ENCODE measurements at places on chromosomes 7 and 10.

DNA sequence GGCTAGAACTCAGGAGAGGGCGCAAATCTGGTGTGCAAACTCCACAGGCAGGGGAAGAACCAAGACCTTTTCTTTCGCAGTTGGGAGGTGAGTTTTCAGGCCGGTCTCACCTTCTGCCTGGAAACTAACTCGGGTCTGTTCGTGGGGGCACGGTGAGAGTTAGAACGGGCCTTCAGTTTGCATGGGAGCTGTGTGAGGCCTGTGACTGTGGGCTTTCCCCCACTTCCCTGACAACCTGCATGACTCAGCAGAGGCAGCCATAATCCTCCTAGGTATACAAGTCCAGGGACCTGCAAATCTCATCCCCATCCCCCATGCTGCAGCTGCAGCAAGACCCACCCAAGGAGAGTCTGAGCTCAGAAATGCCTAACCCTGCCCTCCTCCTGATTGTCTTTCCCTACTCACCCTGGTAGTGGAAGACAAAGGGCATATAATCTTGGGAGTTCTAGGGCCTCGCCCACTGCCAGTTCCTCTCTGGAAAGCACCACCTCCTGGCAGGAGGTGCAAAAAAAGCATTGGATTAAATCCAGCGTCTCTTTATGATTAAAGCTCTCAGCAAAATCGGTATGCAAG lies 194.9 kb upstream of the ETV1 start:
- peak; percentile 9 for DNase-seq

GRCh38 chr10:52578871-52579405 lies 193.6 kb downstream of the MBL2 start:
- no peak for DNase-seq

GRCh38 chr7:86453454-86453853 lies 190.3 kb upstream of the GRM3 start:
- DNase-seq = no peak

DNA sequence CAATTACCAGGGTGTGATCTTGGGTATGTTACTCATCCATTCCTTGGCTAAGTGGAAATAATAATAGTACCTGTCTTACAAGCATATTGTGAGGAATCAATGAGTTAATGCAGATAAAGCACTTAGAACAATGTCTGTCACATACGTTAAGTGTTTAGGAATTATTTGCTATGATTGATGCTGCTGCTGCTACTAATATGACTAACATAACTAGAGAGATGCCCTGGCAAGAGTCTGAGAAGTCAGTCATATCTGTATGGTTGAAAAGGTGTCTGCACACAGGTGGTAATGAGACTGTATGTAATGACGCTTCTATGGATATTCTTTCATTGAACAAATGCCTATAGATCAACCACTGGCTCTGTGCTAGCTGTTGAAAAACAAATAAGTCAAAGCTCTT lies 100.1 kb upstream of the PCGF5 start:
- no peak for DNase-seq

DNA sequence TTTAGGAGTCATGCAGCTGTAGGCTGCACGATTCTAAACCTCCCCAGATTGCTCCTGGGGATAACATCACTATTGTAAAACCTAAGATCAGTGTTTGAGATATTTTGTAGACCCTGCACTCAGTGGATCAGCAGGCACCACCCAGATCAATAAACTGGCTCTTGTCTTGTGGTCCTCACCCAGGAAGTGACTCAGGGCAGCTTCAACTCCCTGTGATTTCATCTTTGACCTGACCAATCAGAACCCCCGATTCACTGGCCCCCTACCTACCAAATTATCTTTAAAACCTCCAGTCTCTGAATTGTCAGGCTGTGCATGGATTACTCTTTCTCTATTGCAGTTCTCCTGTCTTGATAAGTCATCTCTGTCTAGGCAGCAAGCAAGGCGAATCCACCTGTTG lies 25.7 kb downstream of the ARL5B start:
- DNase-seq = no peak

- no peak for DNase-seq
These were observed 7.7 kb downstream of the DIP2C start for GRCh38 chr10:681670-682318.

DNA sequence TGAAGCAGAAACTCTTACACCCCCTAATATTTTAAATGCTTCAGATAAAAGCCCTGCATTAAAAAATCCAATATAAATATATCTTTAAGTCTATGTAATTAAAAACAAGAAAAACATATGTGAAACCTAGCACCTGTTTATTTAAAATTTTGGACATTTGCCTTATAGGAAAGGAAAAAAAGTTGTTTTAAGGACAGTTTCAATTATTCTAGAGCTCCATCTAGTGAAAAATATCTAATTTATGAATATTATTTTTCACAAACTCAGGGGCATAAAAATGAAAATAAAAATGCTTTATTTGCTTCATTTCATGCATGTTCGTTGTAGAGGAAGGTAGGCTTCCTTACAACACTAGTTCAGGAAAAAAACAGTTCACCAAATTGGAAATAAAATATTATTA lies 26.1 kb downstream of the ENKUR start:
- peak; percentile 19 for DNase-seq

- DNase-seq = peak; percentile 72
These were observed at the start of gene CPVL for GRCh38 chr7:29146057-29146706. TSS of gene CPVL (minus strand) at chr7:29146537. CDS start at chr7:29121061, 25,476 bp downstream.

GRCh38 chr7:90966346-90966745 lies 297.9 kb upstream of the FZD1 start:
- DNase-seq = peak; percentile 9

DNA sequence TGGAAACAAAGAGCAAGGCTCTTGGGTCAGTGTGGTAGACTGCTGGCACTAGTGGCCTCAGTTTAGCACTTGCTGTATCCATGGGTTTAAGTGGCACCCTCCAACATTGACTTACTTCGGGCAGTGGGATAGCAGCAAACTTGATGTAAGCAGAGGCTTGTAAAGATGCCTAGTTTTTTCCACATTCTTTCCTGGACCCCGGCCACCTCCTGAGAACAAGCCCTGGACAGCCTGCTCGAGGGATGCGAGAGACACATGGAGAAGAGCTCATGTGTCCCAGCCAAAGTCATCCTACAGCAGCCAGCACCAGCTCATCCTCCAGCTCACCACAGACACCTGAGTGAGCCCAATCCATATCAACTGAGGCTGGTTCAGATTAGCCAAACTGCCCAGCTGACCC lies 142.7 kb upstream of the PCBD1 start:
- DNase-seq = no peak
